ENCODE measurements at places on chromosomes 2 and 18.

DNA sequence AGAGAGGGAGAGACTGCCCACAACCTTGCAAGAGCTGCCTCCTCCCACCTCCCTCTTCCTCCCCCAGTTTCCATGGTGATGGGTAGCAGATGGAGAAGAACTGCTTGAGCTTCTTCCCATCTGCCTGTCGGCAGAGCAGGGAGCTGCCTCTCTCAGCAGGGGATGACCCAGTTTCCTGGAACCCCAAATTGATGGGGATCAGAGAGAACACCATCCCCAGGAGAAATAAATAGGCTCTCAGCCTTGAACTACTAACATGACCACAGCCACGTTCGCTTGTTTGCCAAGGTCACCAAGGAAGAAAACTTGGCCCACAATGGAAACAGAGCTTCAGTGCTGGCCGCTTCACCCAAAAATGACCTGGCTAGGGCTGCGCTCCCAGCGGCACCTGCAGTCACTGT, 82.2 kb downstream of the ADD2 start:
- no peak for DNase-seq

DNA sequence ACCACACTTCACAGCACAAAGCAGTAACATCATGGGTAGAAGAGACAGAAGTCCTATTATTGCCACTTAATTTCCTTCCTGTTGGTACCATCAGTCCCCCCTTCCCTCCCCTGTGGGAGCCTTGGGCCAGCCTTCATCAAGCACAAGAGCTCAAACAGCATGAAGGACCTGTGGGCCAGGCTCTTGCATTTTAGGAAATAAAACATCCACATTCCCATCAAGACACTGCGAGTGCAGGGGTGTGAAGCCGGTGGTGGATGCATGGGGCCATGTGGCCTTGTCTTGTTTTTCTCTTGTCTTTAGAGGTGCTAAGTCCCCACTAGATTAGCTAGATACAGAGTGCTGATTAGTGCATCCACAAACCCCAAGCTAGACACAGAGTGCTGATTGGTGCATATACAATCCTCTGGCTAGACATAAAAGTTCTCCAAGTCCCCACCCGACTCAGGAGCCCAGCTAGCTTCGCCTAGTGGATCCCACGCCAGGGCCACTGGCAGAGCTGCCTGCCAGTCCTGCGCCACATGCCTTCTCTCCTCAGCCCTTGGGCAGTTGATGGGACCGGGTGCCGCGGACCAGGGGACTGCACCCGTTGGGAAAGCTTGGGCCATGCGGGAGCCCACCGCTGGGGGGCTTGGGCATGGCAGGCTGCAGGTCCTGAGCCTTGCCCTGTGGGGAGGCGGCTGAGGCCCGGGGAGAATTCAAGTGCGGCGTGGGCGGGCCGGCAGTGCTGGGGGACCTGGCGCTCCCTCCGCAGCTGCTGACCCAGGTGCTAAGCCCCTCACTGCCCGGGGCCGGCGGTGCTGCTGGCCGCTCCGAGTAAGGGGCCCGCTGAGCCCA, 14.7 kb upstream of the PXDN start:
- no peak for DNase-seq

DNA sequence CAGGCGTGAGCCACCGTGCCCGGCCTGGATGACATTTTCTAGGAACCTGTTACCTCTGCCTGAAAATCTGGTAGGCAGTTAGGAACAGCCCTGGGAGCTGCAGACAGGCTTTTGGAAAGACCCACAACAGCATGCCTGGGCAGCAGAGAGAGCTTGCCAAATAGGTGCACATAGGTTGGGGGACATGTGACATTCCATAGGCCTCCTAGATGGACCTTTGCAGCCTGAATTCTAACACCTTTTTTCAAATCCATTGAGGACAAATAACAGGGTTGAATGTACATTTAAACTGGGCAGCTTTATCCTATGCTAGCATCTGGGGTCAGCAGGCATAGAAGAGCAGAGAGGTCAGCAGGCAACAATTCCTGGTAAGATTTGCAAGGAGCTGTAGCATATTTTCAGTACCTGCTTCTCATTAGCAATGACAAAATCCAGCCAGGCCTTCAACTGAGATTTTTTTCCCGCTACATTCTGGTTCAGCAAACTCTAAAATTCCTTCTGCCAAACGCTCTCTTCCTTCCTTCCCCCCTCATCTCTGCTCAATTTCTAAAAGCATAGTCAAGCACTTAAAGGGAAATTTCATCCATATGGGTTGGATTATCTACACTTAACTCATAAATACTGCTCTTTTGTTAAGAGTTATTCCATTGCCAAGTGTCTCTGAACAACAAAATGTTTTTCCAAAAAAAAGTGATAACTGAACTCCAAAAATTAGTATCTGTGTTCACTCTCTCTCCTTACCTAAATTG, 75.2 kb downstream of the SOWAHC start:
- no peak for DNase-seq

- no peak for DNase-seq
These were observed 145.0 kb downstream of the NAPG start for GRCh38 chr18:10670856-10671255.

DNA sequence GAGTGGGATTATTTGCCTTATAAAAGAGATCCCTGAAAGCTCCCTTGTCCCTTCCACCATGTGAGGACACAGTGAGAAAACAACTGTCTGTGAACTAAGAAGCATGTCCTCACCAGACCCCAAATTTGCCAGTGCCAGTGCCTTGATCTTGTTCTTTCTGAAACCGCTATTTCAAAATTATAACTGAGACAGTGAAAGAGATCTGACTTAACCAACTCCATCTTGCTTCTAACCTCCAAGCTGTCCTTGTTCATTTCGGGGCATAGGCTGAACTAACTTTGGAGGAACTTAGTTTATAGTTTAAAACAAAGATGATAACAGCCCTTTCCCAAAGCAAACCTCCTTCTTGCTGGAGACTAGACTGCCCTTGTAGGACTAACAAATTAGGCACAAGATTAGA, 563.9 kb downstream of the ADCYAP1 start:
- DNase-seq = no peak

GRCh38 chr2:238082151-238082550, 18.0 kb upstream of the ESPNL start:
- no peak for DNase-seq

DNA sequence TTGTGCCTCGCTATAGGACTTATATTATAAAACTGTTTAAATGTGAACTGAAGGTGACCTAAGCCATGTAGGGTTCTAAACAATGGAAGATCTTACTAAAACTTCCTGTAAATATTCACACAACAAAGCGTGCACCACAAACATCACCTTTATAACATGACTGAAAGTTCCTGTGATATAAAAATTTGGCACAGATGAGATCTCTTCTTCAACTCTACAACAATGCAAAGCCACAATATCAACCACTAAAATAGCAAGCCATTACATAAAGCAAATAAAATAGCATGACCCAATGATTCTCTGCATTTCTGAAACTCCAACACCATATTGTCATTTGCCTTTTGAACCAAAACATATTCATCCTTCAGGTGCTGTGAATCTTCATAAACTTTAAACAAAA, 3.5 kb downstream of the YES1 start:
- DNase-seq = no peak

GRCh38 chr2:207045531-207045930, 106.2 kb downstream of the CPO start:
- DNase-seq = no peak

DNA sequence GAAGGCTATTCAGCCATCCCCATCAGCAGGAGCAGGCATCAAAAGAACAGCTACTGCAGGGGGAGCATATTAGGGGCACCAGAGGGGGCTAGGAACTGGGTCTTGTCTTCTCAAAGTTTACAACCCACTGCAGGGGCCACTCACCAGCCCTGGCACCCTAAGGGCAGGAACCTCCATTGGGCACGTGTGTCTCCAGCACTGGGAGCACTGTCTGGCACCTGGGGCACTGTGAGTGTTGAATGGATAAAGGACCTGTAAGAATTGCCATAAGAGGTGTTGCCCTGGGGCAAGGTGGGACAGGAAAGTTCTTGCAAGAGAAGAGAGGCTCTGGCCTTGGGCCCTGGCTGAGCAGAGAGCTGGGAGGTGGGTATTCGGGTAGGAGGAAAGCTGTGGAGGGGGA, 1.4 kb upstream of the STEAP3 start:
- DNase-seq = no peak

- DNase-seq = no peak
These were observed 477.8 kb downstream of the EIPR1 start for GRCh38 chr2:2899826-2900225.

GRCh38 chr2:68374184-68374583, 9.1 kb downstream of the PLEK start:
- no peak for DNase-seq

- DNase-seq = no peak
These were observed 136.8 kb downstream of the NCK2 start for GRCh38 chr2:105881286-105882136.

- DNase-seq = no peak
These were observed 65.5 kb downstream of the DGKD start for GRCh38 chr2:233419602-233420391.

GRCh38 chr2:26423750-26424149, 22.0 kb downstream of the DRC1 start:
- DNase-seq = no peak

DNA sequence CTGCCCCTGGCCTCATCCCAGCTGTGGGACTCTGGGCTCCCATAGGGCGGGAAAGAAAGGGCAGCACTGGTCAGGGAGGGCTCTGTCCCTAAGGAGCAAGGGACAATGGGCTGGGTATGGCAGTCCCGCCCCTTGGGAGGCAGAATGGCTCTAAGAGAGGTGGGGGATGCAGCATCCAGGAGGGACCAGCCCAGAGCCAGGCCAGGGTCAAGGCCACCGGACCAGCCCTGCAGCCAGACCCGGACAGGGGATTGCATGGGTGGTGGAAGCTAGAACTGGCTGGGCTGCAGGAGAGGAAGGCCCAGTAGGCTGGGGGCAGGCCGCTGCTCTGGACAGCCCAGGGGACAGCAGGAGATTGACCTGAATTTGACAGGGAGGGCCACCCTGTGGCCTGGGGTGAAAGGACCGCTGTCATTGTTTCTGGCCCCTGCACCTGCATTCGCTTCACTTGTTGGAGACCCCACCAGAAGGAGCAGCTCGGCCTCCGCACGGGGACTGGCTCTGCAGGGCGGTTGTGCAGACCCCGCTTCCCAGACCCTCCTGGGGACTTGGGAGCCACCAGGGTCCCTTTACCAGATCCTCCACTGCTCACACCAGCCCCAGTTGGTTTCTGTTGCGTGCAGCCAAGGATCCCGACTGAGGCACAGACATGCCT, 14.6 kb downstream of the RAMP1 start:
- no peak for DNase-seq

GRCh38 chr2:168986398-168986943, 44.7 kb downstream of the ABCB11 start:
- DNase-seq = no peak

GRCh38 chr18:14941792-14942191, 193.8 kb downstream of the ANKRD30B start:
- no peak for DNase-seq

DNA sequence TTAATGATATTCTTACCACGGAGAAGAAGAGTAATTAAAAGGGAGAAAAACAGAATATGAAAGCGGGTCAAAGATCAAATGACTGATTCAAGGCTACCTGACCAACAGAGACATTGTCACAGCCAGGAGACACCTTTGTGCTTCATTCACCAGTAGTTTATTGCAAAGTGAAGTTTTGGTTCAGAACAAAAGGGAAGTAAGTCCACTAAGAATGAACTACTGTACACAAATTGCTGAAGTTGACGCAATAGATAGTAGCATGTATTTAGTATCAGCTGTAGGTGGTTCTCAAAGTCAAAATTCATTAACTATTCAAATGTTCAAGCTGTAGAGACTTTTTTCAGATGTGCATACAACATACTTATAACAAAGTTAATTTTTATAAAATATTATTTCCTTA, 64.7 kb upstream of the COX7A2L start:
- DNase-seq = no peak

- DNase-seq = no peak
These were observed 87.4 kb downstream of the GAREM1 start for GRCh38 chr18:32383050-32383819.

GRCh38 chr18:48460929-48461583, 51.9 kb upstream of the ZBTB7C start:
- DNase-seq = no peak

DNA sequence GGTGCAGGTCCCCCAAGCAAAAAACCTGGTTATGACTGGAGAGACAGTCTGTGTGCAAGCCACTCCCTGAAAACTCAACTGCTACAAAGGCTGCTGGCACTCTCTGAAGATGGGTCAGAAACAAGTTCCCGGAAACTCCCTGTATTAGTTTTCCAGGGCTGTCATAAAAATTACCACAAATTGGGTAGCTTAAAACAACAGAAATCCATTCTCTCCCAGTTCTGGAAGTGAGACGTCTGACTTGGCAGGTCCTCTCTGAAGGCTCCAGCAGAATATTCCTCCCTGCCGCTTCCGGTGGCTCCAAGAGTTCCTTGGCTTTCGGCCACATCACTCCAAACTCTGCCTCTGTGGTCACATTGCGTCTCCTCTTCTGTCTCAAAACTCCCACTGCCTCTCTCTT, 30.1 kb upstream of the SERPINE2 start:
- DNase-seq = peak; percentile 21

GRCh38 chr2:144747571-144747970, 227.7 kb upstream of the ZEB2 start:
- DNase-seq = no peak

GRCh38 chr2:37585982-37586621, 85.3 kb downstream of the CDC42EP3 start:
- DNase-seq = peak; percentile 64

DNA sequence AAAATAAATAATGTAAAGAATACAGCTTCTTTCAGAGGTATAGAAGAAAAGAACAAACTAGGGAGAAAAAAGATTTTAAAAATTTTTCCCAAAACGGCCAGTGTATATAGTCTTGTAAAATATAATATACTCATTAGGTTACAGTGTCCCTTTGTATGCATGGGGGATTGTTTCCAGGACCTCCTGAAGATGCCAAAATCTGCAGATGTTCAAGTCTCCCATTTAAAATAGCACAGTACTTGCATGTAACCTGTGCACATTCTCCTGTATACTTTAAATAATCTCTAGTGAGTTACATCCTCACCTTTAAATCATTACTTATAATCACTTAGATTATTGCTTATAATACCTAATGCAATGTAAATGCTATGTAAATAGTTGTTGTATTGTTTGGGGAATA, 80.6 kb upstream of the LRRTM4 start:
- DNase-seq = no peak

GRCh38 chr2:195575879-195576401, 81.1 kb upstream of the SLC39A10 start:
- no peak for DNase-seq

GRCh38 chr2:61044636-61045035, 21.0 kb upstream of the SANBR start:
- no peak for DNase-seq

DNA sequence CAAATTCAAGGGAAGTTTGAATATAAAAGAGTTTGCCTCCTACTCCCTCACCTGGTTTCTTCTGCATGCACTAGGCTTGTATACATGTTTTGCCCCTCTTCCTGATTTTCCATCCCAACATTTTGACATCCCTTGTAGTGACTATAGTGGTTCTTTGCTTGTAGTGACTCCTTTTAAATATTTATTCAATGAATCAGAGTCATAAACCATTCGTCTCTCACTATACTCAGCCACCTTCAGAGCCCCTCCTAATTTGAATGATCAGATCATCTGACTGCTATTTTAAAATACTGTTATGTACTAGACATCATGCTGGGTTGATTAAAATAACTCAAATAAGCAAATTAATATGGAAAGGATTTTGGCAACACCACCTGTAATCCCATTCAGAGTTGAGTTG, 492.1 kb upstream of the PIK3C3 start:
- no peak for DNase-seq

Measured in mucosa of descending colon (tissue), 3 donors.